Suppressor macrophage (primary cell): ENCODE measurements at places on chromosomes 13 and 19.

GRCh38 chr19:39407660-39408391 lies 1.2 kb downstream of the ZFP36 start:
- peak; percentile 57 for DNase-seq

DNA sequence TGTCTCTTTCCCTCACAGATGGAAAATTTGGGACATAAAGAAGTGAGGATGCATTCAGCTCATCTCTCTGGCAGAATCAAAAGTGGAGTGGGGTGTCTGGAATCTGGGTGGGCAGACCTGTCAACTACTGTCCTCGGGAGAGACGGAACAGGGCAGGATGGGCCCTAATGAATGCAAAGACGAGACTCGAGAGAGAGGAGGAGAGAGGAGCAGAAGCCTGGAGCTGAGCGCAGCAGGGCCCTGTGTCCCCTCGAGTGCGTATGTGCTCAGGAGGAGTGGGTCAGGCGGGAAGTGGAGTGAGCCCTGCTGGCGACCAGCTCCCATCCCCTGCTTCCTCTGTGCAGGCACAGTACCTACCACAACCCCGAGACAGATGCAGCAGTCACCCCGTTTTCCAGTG lies 78.9 kb downstream of the TEX29 start:
- DNase-seq, result no peak

- DNase-seq, result no peak
These were observed 197.0 kb downstream of the MZT1 start for GRCh38 chr13:72530471-72530870.

DNA sequence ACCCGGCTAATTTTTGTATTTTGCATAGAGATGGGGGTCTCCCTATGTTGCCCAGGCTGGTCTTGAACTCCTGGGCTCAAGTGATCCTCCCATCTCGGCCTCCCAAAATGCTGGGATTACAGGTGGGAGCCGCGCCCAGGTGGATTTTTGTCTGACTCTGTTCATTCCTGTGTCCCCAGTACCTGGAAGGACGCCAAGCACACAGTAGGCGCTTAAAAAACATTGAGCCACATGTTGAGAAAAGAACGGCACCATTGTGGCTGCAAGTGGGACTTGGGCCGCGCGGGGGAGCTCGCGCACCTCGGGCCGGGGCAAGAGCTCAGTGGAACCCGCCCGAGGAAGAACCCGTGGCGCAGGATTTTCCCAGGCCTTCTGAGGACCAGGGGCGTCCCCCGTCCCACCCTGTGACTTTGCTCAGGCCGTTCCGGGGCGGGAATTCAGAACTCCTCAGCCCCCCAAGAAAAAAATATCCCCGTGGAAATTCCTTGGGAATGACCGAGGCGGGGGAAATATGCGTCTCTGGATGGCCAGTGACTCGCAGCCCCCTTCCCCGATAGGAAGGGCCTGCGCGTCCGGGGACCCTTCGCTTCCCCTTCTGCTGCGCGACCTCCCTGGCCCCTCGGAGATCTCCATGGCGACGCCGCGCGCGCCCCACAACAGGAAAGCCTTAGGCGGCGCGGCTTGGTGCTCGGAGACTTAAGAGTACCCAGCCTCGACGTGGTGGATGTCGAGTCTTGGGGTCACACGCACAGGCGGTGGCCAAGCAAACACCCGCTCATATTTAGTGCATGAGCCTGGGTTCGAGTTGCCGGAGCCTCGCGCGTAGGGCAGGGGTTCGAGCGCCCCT lies 1.4 kb upstream of the ICAM1 start:
- DNase-seq, result peak; percentile 95

GRCh38 chr13:51956717-51957116 lies 54.5 kb downstream of the ATP7B start:
- DNase-seq, result no peak

GRCh38 chr13:34750078-34750931 lies 191.8 kb upstream of the NBEA start:
- no peak for DNase-seq

GRCh38 chr19:18058208-18059009 lies 28.3 kb downstream of the IL12RB1 start:
- peak; percentile 91 for DNase-seq

GRCh38 chr13:55869648-55870047 lies 1271.1 kb upstream of the PRR20A start:
- no peak for DNase-seq

DNA sequence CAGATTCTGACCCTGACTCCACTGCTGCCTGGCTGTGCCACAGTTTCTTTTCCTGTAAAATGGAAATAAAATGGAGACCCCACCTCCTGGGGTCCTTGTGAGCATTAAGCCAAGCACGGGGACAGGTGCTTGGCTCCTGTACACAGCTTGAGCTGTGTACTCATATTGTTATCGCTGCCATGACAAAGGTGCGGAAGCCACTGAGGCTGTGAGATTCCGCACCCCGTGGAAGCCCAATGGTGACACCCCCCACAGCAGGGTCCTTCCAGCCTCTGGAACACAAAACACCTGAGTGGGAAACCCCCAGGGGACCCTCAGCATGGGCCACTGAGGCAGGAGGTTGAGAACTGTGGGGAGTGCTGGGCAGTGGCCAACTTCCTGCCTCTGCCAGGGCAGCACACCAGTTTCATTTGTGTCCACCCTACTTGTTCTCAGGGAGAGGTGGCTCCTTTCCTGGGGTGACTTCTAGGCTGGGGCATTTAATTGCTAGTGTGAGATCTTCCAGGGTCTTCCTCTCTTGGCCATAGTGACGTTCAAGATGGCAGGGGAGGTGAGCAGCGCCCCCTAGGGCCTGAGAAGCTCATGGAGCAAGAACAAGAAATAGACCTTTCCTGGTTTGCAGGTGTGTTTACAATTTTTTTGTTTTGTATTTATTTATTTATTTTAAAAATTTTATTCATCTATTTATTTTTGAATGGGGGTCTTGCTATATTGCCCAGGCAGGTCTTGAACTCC lies 5.4 kb upstream of the JSRP1 start:
- peak; percentile 53 for DNase-seq

- no peak for DNase-seq
These were observed 4.2 kb downstream of the MISP start for GRCh38 chr19:755063-755462.
